ENCODE measurements at places on chromosomes 16 and 17.

DNA sequence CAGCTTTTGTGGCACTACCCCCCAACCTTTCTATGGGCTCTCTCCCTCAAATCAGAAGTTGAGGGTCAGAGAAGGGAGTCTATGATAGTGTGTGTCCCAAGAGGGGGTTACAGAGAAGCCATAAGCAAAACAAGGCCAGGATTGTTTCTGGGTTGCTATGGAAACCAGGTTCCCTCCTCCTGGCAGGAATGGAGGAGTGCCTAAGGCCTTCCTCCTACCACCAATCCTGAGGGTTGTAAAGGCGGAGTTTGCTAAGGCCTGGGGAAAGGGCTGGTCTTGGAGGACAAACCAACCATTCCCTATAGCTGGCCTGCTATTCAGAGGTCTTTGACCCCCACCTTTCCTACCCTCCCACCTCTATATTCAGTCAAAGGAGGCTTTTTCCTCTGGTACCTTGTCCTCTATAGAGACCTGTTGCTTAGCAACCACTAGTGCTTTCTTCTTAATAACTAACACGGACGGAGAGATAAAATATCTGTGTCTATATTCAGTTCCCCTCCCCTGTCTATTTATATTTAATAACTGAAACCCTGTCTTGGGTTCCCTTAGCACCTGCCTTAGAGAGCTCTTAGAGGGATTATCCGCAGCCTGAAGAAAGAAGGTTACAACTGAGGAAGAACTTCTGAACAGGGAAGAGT lies 43.4 kb downstream of the NEUROD2 start:
- DNase-seq = no peak

- no peak for DNase-seq
Measured at GRCh38 chr17:45260204-45260783, 1.6 kb downstream of the SPATA32 start.

GRCh38 chr16:354971-355461 lies 2.5 kb upstream of the AXIN1 start:
- DNase-seq = no peak

DNA sequence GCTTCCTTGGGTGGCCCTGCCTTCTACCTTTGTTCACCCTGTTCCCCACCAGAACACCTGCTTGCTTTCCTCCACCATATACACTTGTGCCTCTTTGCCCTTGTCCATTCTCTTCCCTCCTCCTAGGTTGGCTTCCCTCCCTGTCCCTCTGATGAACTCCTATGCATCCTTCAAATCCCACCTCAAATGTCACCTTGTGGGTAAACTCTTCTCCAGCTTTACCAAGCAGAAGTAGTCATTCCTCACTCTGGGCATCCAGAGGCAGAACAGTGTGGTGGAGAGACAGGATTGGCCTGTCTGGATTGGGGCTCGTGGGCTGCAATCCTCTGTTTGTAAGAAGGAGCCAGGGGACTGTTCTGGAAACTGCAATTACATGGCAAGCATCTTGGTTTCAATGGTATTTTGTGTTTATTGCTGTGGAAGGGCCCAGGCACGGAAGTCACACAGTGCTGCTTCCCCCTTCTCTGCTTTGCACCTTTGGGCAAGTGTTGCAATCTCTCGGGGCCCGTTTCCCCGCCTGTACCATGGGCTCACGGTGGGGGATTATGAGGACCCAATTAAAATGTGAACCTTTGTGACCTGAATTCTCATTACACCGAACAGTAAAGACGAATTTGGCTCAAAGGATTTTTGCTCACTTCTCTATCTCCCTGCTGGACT lies 21.9 kb upstream of the NXPH3 start:
- DNase-seq = no peak

- no peak for DNase-seq
Measured at GRCh38 chr17:63644846-63645245, 22.6 kb downstream of the MAP3K3 start.

- peak; percentile 33 for DNase-seq
Measured at GRCh38 chr16:56657555-56658326, at the start of gene MT1F. TSS of gene MT1F (plus strand) at chr16:56657959. CDS start at chr16:56658059, 100 bp downstream.

- DNase-seq = no peak
Measured at GRCh38 chr16:69644790-69645189, 79.0 kb downstream of the NFAT5 start.

DNA sequence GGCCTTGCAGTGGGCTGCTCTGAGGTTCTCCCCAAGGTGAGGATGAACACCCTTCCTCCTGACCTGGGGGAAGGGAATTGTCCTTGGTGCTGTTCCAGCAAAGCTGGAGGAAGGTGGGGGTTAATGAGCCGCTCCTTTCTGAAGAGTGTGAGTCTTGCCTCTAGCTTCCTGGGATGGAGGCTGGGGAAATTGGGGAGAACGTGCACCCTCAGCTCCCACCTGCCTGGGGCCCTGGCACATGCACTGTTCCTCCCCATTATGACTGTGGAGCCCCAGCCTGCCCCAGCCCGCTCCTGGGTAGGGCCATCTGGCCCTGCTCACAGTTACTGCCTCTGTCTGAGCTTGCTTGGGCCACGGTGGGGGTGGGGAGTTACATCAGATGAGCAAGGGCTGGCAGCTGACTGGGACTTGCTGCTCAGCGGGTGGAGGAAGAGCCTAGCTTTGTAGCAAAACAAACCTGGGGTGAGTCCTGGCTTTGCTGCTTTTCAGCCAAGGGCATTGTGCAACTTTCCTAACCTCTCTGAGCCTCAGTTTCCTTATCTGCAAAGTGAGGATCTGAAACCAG lies 11.1 kb downstream of the TNS4 start:
- DNase-seq = no peak

DNA sequence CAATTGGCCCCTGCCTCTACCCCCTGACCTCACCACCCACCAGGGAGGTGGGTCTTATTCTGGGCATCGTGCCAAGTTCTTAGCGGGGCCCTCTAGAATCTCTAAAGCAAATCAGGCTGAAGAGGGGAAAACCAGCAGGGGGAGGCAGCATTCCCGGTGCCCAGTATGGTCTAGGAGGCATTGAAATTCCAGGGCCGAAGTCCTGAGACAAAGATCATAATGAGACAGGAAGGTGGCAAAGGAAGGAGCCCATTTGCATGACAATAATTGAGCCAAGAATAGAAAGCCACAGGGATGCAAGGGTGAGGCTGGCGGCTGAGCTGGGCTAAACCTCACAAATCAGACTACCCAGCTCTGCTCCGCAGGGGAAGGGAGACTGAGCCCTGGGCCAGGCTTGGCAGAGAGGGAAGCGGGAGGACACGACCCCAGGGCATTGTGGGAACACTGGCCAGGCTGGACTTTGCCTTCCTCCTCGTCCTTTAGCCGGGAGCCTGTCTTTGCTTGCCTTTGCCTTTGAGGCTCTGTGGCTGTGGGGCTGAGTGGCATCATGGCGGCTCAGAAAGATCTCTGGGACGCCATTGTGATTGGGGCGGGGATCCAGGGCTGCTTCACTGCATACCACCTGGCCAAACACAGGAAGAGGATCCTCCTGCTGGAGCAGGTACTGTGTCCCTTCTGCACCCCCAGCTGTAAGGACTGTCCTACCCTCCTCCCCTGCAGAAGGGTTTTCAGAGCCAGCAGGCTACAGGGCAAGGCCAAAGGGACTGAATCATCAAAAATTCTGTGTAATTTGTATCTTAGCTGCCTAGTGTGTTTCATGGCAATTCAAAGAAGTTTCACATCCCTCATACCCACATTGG lies at the start of gene PIPOX:
PIPOX (plus strand) TSS at position 463 of the 860 bp plus-strand sequence; CDS start at position 548, 85 bp downstream.
- peak; percentile 64 for DNase-seq

DNA sequence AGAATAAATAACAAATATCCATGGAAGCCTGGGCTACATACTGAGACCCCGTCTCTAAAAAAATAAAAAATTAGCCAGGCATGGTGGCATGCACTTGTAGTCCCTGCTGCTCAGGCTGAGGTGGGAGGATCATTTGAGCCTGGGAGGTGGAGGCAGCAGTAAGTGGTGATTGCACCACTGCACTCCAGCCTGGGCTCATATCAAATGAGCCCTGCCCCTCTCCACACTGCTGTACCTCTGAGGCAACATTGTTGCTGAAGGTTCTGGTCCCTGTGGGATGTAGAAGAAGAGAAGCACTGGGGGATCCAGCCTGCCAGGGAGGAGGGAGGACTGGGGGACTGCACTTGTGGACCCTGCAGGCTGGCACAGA lies 11.4 kb upstream of the ARHGAP23 start:
- DNase-seq = peak; percentile 11

GRCh38 chr17:13491916-13492736 lies 109.6 kb downstream of the HS3ST3A1 start:
- no peak for DNase-seq

DNA sequence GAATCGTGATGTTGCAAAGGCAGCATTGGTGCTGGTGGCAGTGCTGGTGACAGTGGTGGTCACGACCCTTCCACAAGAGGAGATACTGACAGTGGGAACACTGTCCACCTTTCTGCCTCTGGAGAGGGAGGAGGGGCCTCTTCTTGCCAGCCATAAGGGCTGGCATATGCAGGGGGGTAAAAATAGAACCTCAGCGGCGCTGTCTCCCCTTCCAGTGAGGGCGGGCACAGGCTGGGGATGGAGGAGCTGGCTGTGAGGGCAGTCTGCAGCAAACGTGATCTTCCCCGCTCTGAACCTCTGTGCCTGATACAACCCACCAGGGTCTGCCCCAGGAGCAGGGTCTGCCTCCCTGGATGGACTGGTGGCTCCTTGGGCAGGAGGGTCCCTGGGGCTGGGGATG lies 3.4 kb downstream of the RAP1GAP2 start:
- no peak for DNase-seq

- no peak for DNase-seq
Measured at GRCh38 chr17:44464037-44464436, 39.2 kb downstream of the GPATCH8 start.
